ENCODE measurements at places on chromosomes 7 and 10.

DNA sequence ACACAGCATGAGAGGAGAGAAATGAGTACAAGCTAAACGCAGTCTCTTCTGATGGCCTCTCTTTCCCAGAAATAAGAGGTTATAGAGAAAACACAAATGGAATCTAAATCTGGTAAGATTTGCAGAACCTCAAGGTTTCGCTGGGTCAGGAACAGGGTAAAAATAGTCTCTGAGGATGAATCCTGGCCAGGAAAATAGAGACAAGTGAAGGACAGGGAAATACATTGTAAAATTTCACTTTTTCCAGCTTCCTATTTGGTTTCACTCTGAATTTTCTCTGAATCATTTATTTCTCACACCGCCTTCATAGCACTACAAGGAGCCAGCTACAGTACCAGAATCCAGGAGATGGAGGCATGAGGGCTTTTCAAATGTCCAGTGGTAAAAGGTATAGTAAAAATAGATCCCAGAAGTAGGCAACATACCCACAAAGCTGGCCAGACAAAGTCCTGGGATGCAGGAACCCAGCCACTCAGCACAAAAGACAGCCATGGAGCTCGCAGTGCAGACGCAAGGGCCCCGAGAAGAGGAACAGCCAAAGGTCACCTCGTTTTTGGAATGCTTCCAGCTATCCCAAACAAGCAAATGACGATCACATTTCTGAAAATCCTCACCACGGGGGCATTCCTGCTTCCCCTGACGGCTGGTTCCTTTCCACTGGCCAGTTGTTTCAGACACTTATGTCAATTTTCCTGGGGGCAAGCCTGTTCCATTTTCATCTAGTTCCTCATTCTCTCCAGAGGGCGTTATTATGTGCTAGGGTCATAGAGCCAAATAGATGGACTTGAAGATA lies 21.5 kb upstream of the IKZF1 start:
- DNase-seq = no peak

DNA sequence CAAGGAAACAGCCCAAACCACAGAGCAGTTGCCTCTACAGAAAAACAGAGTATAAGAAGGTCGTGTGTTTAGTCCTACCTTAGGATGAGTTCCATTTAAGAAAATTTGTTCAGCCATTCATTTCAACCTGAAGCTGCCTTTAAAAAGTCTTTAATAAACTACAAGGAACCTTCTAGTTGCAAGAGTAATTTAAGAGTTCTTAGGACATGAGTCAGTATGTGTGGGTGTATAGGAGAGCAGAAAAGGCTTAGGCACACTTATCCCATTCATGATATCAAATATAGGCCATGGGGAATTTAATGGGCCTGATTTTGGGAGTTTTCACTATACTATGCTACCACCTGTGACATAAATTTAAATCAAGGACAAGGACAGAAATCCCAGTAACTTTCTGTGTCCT lies 496.8 kb downstream of the TFEC start:
- no peak for DNase-seq

DNA sequence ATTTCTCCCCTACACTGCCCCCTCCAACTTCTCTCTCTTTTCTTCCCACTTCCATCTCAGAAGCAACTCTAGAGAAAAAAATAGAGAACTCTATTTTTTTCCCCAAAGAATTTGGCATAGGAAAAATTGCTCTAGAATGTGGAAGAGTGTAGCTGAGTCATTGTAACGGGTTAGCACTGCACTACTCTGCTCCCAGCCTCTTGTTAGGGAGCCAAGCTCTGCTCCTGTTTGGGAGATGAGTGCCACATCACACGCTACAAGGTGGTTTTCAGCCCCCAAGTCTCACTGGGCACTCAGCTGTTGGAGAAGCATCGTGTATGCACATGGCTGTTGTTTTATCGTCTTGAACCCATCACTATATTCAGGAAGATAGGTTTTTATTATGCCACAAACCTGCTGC lies 136.4 kb downstream of the BMPER start:
- DNase-seq = no peak

DNA sequence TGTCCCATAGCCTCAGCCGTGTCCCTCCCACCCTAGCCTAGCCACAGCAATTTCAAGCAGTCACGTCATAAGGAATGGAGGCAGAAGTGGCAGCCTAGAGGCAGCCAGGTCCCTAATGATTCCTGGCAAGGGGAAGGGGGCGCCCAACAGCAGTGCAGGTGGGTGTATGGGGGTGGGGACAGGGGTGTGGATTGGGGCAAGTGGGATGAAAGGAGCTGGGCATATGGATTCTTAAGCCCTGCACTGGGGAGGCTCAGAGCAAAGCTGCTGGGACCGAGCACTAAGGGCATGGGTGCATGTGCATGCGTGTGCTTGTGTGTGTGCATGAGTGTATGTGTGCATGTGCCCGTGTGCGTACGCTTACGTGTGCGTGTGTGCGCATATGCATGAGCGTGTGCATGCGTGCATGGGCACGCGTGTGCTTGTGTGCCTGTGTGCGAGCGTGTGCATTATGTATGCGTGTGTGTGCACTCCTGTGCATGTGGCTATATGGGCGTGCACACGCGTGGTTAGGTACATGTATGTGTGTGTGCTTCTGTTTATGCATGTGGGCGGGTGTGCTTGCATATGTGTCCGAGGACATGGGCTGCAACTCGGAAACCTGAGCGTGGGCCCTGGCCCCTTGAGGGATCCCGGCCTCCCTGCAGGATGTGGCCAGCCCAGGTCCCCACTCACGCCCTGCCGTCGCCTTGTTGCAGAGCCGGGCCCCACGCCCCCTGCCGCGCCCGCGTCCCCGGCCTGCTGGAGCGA lies 34.1 kb downstream of the SH2B2 start:
- DNase-seq = no peak

DNA sequence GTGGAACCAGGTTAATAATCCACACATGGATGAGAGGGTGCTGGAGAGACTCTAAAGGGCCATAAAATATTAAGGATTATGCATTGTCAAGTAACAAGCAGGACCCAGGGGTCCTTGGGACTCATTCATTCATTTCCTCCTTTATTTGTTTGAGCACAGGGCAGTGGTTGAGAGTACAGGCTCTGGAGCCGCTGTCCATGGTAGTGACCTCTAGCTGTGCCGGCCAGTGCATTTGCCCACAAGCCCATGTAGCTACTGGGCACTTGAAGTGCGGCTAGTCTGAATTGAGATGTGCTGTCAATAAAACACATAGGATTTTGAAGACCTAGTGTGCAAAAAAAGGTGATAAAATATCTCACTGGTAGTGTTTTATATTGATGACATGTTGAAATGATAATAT lies 137.6 kb downstream of the C10orf105 start:
- no peak for DNase-seq

- DNase-seq = no peak
Measured at GRCh38 chr7:38323156-38323555, 49.7 kb upstream of the TARP start.

Data from activated T-cell treated with anti-CD3 and anti-CD28 coated beads, Interleukin-2, amount 50 U/mL, for 72 hours (primary cell).